Mammary epithelial cell (primary cell): ENCODE measurements at places on chromosomes 12 and 14.

- peak; percentile 14 for DNase-seq
These were observed 88.5 kb upstream of the METAP2 start for GRCh38 chr12:95385246-95386035.

GRCh38 chr12:122990961-122991622 is 10.6 kb downstream of the ARL6IP4 start:
- DNase-seq = no peak

GRCh38 chr12:27342536-27342935 is 9.9 kb downstream of the BMAL2 start:
- no peak for DNase-seq

GRCh38 chr14:72833174-72833573 is 60.7 kb downstream of the DPF3 start:
- no peak for DNase-seq

DNA sequence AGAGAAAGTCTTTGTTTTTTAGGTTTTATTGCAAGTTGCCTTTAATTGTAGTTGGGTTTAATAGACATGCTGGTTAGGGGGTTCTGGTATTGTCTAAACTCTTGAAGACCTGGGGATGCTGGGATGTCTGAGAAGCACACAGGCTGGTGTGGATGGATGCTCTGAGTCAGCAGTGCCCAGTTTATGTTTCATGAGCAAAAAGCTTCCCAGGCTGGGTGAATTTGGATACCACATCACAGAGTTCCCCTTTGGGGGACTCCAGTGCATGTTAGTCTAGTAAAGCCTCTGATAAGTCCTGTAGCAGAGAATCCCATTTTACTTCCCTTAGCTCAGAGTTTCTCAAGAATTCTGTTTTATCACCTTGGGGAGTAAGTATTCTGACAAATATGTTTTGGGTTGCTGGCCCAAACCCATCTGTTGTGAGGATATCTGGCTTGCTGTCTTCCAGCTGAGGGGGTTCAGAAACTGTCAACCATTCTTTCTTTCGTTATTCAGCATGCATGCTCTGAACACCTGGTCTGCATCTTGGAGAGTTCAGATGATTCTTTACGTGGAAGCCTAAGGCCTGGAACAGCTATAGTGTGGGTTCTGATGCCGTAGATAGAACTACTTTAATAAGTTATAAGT is 509.1 kb downstream of the VRK1 start:
- no peak for DNase-seq

GRCh38 chr14:88902850-88903249 is 78.4 kb downstream of the TTC8 start:
- DNase-seq = no peak

DNA sequence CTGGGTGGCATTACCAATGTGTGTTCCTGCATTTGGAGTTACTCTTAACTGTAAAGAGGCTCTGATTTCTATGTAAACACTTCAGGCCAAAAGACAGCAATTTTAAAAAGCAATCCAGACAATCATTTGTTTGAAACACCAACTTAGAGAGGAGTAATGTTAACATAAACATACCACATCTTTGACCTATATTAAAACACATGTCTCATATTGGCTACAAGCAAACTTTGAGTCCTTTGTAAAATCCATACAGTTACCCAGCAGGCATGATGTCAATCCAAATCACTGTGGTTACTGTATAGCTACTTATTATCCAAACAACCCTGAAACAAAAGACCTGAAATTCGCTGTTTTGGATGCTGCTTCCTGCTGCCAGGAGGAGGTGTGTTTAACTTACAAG is 7.5 kb upstream of the G2E3 start:
- DNase-seq = no peak

DNA sequence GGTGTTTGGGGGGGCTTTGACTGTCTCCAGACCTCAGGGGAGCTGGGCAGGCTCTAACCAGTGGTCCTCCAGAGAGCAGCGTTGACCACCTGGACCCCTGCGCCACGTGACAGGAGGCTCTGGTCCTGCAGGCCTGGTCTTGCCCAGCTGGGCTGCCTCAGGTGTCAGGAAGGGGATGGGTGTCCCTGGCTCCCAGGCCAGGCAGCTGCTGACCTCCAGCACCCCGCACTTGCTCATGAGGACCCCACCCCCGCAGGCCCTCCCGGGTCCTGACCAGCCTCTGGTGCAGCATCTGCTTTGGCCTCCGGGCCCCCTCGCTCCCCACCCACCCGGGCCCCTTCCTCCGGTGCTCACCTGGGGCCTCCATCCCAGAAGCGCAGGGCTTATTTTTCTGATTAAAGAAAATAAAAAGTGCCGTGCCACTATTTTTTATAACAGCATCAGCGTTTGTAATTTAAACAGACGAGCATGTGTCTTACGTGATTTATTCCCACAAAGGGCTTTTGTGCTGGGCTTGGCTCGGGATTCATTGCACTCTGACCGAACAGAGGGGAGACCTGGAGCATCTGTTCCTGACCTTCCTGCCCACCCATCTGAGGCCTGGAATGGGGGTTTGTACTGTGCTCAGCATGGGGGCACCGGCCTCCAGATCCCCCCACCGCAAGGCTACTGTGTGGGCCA is 21.7 kb downstream of the FBRSL1 start:
- DNase-seq = no peak

DNA sequence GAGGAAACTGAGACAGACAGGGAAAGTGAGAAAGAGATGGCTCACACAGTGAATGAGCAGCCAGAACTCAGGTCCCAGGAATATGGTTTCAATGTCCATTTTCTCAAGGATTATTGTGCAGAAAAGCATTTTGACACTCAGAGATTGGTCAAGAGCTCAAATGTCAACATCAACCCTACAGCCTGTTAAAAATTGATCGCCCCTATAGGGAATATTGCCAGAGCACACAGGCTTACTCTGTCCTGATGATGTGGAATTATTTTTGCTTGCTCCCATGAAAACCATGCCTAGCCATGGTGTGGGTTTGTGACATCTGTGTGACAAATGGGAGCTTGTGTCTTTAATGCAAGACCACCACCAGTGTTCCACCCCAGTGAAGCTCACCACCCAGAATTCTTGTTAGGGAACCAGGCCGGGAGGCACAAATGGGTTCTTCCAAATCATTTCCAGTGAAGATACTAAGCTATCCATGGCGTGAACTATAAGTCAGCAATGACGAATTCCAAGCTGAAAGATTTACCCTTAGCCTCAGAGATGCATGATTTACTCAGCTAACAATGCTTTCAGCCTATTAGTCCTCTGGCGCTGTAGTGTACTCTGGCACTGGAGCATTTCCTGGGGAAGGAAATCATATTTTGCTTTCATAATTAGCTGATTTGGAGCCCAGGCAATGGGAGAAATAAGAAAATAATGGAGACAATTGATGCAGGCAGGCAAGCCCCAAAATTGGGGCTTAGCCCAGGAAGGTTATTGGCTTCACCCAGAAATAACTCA is 1188.2 kb upstream of the TMEM132C start:
- DNase-seq = no peak

- DNase-seq = peak; percentile 46
These were observed 1.2 kb downstream of the NTN4 start for GRCh38 chr12:95789126-95790032.

DNA sequence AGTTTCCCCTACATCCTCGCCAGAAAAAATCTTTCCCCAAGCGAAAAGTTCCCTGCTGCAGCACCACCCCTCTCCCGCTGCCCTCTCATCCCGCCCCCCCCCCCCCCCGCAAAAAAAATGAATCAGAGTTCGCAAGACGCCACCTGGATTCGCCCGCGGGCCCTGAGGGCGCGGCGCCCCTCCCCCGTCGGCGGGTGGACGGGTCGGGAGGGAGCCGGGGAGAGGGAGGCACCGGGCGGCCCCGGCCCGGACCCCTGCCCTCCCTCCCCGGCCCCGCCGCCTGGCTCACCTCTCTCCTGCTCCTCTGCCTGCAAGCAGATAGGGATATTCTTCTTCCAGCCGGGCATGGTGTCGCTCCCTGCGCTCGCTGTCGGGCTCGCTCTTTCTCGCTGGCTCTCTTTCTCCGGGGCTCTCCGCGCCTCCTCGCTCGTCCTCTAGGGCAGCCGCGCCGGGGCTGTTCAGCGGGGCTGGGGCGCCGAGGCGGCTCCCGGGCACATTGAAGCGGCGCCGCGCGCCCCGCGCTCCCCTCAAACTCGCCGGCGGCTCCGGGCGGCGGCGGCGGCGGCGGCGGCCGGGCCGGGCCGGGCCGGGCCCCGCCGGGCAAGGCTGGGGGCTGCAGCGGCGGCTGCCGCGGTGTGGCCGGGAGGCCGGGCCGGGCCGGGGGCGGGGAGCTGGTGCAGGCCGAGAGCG is 200.3 kb upstream of the CAND1 start:
- DNase-seq = peak; percentile 83

GRCh38 chr12:49357103-49357678 is 10.1 kb upstream of the SPATS2 start:
- DNase-seq = peak; percentile 46

DNA sequence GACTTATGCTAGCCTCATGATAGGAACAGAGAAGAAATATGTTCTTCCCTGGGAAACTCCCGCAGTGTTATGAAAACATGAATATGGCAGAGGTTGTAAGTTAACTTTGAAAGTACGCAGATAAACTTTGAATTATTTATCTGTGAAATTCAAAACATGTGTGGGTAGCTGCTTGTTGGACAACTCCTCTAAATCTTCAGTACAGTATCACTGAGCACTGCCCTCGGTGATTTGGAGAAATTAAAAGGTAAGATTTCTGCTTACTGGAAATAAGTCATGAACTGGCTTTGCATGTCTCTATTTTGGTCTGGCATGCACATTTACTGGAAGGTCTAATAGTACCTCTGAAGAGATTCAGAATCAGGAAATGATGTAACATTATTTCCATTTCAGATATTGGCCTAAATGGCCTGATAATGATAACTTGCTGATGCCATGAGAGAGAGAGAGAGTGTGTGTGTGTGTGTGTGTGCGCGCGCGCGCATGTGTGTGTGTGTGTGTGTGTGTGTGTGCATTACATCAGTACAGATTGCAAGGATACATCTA is 1441.9 kb upstream of the FLRT2 start:
- DNase-seq = no peak

- DNase-seq = no peak
These were observed 17.0 kb downstream of the SIX1 start for GRCh38 chr14:60632257-60632656.

DNA sequence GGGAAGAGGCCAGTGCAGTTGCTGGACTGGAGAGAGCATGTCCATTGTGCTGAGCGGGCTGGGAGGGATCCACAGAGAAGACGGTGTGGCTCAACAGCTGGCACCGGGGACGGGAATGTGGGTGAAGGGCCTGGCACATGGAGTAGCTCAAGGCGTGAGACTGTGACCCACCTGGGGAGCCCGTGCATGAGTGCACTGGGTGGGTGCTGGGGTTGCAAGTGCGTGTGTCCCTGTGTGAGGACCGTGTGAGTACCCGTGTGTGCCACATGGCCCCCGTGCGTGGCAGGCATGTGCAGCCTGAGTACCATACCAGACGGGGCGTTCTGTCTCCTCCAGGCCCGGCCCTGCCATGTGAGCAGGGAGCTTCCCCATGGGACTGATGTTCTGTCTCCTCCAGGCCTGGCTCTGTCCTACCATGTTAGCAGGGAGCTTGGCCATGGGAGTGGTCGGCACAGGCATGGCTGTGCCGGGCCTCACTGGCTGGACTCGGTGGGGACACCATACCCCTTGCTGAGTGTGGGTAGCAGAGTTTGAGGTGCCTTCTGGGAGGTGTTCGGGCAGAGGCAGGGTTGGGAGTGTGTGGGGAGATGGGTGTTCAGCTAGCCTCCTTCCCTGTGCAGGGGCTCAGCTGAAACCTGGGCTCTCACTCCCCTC is 234.4 kb downstream of the TMEM121 start:
- no peak for DNase-seq

DNA sequence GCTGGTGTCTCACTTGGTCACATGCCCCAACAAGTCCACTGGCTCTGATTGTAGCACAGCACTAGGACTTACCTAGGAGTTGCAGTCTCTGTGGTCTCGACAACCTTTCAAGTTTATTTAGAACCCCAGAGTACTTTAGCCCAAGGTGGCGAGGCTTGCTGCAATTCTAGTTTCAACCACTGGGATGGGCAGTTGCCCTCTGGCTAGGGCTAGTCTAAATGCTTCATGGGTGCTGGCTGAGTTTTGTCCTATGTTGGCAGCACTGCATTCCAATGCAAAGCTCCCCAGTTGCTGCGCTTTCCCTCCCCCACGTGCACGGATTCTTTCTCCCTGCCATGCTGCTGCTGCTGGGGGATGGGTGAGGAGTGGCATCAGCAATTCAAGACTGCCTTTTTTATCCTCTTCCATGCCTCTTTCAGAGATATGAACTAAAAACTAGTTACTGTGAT is 207.9 kb downstream of the SYNE2 start:
- peak; percentile 96 for DNase-seq

GRCh38 chr12:124364543-124364942 is 69.7 kb downstream of the RFLNA start:
- no peak for DNase-seq

- DNase-seq = no peak
These were observed 139.0 kb upstream of the LHX5 start for GRCh38 chr12:113610698-113611097.

GRCh38 chr14:63478010-63478409 is 65.2 kb downstream of the PPP2R5E start:
- DNase-seq = no peak

DNA sequence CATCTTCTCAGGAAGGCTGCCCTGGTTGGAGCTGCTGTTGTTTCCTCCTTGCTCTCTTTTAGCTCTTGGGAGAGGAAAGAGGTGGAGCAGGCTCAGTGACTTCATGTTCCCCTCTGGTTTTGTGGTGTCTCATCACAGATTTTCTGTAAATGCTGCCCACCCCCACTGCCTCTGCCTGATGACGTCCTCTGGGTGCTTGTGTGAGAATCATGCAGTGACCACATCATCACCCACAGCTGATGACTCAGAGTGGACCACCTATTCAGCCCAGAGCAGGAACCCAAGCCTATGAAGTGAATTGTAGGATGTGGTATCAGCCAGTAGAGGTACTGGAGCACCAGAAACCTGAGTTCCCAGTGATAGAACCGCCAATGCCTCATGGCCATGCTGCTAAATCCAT is at the start of gene GZMB:
Gene GZMB (minus strand): TSS at position 33 of the 400 bp plus-strand sequence. CDS start 30 bp downstream, at position 3.
- DNase-seq = peak; percentile 54

DNA sequence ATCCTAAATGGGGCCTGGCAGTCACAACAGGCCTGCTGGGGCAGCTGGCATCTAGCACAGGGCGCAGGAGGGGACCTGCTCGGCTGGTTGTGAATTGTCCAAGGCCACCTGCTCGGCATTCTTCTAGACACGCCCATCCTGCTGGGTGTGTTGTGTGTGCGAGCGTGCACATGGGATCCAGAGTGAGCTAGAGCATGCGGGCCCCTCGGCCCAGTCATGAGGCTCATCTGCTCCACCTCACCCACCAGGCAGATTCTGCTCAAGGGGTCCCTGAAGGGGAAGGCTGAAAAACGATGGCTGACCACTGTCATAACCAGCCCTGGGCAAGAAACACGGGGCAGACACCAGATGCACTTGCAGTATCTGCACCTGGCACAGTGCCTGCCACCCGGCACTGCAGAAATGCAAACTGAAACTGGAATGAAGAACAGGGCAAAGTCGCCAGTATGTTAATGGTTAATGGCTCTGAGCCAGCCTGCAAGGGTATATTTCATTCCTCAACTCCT is 31.8 kb downstream of the MAX start:
- no peak for DNase-seq
